ENCODE measurements at places on chromosomes 5 and 9. TPM values are rescaled to one million over a fixed set of nuclear protein-coding genes. Genes with fewer than 3 reads are reported as not detected.
A peak's percentile ranks its signal among the peaks of the same experiment; 100 is the strongest.

DNA sequence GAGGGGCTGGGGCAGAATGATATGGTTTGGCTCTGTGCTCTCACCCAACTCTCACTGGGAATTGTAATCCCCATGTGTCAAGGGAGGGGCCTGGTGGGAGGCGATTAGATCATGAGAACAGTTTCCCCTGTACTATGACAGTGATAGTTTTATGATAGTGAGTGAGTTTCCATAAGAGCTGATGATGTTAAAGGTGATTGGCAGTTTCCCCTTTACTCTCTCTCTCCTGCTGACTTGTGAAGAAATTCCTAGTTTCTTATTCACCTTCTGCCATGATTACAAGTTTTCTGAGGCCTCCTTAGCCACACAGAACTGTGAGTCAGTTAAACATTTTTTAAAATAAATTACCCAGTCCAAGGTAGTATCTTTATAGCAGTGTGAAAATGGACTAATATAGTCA lies 120.4 kb upstream of the CDH9 start:
- DNase-seq, result no peak

- DNase-seq, result no peak
These were observed 356.9 kb downstream of the SLIT3 start for GRCh38 chr5:168944004-168944403.

Gene TRIM7
- total RNA-seq, result 7.7 TPM

- DNase-seq, result no peak
These were observed 588.7 kb upstream of the CDH6 start for GRCh38 chr5:30604648-30605262.

- no peak for DNase-seq
These were observed 273.2 kb downstream of the MAST4 start for GRCh38 chr5:66869347-66869746.

DNA sequence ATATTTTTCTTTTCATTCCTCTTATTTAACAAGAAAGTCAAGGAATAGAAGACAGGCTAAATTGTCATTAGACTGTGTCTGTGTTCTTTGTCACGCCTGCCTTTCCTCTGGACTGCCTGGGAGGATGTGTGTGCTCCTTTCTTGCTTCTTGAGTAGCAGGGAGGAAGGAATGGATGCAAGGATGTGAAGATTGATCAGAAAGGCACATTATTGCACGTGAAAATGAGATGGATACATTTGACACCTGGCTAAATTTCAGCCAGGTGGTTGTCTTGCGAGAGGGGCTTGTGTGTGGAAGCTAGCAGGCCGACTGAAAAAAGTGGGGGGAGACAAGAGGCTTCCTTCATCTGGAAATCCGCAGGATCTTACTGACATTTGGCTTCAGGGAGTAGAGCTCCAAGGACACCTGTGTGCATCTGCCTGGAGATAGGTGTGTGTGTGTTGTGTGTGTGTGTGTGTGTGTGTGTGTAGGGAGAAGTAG lies 200.1 kb downstream of the MEF2C start:
- DNase-seq, result no peak

GRCh38 chr5:68545636-68546295 lies 330.2 kb downstream of the PIK3R1 start:
- DNase-seq, result no peak

Gene DMRTA1
- total RNA-seq, result 11.0 TPM

GRCh38 chr5:135134691-135135381 lies 100.8 kb upstream of the PITX1 start:
- DNase-seq, result no peak

DNA sequence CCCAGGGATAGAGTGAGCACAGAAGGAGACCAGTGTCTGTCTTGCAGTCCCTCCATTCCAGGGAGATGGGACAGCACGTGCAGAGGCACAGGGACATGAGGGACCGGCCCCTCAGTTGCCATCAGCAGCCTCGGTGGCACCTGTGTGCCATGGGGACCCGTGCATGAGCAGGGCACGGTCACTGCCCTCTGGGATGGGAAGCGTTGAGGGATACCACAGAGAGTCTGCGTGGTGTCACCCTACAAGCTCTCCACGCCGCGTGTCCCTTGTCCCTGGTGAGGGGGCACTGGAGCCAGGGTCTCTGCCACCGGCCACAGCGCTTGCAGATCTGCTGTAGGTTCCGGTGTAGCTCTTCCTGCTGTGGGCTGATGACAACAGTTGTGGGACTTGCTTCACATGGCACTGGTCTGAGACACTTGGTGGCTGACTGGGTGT lies 108.1 kb downstream of the CACNA1B start:
- no peak for DNase-seq

Gene NDST1
- total RNA-seq, result 10.9 TPM

GRCh38 chr9:29211580-29212396 lies 1638.5 kb upstream of the C9orf72 start:
- peak; percentile 70 for DNase-seq

DNA sequence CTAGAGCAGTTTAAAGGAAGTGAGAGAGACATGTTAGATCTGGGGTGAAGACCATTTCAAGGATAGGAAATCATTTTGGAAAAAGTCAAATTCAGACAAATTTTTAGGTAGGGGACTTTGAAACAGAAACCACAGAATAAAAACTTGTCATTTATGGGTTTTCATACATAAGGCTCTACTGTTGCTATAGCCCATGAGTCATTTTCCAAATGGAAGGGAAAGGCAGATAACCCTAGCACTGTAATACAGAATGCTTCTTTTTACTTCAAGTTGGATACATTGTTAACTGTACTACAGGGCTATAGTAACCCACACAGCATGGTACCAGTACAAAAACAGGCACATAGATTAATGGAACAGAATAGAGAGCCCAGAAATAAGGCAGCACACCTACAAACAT lies 455.4 kb downstream of the EBF1 start:
- DNase-seq, result no peak

DNA sequence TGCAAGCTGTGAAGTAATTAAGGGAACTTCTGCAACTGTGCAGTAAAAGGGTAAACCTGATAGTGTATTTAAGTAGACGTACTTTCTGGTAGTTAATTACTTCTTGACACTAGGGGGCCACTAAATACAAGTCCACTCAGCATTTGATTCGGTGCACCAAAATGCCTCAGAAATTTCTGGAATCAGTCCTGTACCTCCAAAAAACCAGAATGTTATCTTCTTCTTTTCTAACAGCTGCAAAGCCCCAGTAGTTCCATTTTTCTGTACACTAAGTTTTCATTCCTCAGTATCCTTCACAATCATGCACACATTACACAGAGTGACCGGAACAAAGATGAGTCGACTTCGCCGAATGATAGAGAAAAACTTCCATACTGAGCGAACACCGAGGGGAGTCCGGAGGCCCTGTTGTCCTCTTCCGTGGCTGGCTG lies 484 bp downstream of the GFM2 start:
- DNase-seq, result no peak

Gene C1QTNF2
- 0.59 TPM for total RNA-seq

Gene GPR150
- total RNA-seq, result not detected

DNA sequence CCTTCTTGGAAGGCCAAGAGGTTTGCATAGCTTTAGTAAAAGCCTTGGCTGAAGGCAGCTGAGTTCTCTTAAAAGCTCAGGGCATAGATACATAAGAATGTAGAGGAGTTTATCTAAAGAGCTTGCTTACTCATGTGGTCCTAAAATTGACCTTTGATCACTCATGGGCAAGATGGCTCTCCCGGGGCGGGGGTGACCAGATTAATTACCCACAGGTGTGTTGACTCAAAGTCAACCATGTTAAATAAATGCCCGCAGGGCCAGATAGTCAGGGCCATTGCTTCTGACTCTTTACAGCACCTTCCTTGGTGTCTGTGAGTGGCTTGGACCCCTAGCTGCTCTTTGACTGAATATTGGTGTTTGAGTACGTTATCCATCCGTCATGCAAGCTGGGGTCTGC lies 33.1 kb upstream of the GHR start:
- DNase-seq, result no peak

- DNase-seq, result no peak
These were observed 11.5 kb downstream of the PRRX2 start for GRCh38 chr9:129676975-129677374.

DNA sequence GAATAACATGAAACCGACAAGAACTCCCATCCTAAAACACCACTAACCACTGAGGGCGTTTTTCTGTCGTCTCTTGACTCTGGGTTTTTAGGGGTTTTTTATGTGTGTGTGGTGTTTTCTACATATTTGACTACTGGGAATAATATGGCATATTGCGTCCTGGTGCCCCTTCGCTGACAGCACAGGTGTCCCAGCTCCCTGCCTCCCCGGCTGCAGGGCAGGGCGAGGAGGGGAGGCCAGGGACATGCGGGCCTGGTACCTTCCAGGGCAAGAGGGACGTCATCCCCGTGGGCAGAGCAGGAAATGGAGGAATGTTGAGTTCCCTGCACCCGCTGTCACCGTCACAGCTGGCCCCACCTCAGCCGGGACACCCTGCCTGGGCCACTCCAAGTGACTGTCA lies 34.8 kb downstream of the VAV2 start:
- no peak for DNase-seq

DNA sequence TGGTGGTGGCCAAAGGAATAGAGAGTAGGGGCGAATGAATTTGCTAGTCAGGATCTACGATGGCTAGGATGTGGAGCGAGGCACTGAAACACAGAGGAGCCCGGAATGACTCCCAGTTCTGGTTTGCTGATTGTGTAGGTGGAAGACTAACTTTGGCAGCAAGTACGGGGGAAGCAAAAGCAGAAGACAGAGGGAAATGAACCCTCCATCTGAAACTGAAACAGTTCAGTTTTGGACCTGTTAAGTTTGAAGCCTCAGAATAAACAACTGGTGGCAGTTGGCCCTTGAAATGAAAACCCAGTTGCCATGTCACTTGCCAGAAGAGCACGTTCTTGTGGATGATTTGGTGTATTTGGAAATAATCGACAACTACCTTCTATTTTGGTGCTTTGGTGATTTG lies 15.4 kb upstream of the SMIM15 start:
- DNase-seq, result no peak

Gene CDC25C
- total RNA-seq, result not detected

Gene PCDHGB7
- total RNA-seq, result 7.1 TPM

DNA sequence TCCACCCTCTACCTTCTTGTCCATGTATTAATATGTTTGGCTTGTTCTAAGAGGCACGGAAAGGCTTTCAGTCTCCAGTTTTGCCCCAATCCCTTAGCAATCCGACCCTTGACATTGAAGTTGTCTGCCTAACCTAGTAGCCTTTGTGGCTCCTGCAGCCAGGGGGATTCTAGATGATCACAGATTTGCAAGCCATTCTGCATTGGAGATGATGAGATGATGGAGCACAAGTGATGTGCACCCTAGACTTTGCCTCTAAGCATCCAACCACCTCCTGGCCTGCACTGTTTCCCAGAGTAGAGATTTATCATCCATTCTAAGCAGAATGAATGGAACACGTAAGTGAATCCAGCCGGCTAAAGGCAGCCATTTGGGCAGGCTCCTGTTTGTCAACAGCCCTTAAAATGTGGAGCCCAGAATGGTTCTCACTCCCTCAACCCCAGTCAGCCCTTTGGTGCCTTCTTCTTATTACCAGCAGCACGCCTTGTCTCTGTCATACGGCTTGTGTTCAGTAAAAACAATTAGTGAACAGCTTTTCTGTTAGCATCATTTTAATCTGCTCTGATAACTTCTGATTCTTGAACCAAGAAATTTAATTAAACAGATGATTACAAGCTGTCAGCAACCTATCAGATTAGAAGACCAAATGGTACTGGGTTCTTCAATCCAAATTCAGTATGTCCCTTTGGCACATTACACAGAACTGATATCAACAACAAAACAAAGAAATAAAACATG lies 5.7 kb upstream of the TRAF1 start:
- DNase-seq, result no peak

GRCh38 chr5:10249948-10250805 lies at the start of gene CCT5:
Gene CCT5 (plus strand): TSS chr5:10250280. CDS start chr5:10250341, 61 bp downstream.
- DNase-seq, result peak; percentile 95

GRCh38 chr9:128634651-128635262 lies 21.9 kb downstream of the DYNC2I2 start:
- DNase-seq, result no peak

Gene NFIB
- total RNA-seq, result 106 TPM

DNA sequence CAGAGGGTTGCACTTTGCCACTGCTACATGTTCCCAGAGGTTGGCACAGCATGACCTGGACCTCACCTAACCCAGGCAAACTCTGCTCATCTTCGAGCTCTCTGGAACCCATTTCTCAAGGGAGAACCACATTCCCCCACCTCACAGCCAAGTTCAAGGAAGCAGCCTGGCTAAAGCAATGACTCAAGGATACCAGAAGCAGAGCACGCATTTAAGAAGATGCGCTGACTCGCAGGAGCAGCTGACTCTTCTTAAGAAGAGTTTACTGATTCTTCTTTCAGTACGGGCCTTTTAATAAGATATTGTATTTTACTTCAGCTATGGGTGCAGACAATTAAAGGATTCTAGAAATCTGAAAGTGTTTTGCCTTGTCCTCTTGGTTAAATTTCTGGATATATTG lies 4.1 kb upstream of the SEMA5A start:
- DNase-seq, result no peak

Gene PRDM9
- total RNA-seq, result not detected

Gene HEMGN
- not detected for total RNA-seq

Gene RNF183
- 0.82 TPM for total RNA-seq

Gene IFNA2
- not detected for total RNA-seq

DNA sequence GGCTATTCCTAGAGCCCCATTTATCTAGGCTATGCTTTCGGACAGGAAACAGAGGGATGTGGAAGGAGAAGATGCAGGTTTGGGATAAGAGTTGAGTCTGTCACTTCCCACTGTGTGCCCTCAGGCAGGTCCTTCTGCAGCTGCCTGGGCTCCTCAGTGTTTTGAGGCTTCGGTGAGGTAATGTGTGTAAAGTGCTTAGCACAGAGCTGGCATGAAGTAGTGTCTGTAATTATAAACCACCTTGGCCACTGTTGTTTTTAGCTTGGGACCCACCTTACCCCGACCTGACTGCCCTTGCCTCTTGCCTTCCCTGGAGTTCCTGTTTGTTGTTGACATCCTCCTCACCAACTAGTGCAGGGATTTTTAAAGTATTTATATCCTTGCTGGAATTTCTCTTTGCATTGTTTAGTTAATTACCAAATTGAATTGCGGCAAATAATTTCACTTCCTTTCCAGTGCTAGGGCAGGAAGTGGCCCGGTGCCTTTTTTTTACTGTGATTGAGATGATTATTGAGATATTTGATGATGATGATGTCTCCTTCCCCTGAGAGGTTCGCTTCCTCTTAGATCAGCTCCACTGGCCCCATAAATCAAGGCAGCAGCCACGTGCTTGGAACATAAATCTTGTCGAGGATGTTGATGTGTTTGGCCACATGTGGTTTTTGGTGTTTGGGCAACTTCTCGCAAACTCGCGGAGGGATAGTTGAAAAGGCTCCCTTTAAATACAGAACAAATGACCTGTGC lies 38.3 kb upstream of the DAB2IP start:
- DNase-seq, result no peak

Gene GKAP1
- total RNA-seq, result 24.8 TPM

Gene AHRR
- not detected for total RNA-seq

Gene EIF4EBP3
- total RNA-seq, result not detected

Gene CCDC192
- 1.3 TPM for total RNA-seq

Gene YIPF5
- 135 TPM for total RNA-seq

DNA sequence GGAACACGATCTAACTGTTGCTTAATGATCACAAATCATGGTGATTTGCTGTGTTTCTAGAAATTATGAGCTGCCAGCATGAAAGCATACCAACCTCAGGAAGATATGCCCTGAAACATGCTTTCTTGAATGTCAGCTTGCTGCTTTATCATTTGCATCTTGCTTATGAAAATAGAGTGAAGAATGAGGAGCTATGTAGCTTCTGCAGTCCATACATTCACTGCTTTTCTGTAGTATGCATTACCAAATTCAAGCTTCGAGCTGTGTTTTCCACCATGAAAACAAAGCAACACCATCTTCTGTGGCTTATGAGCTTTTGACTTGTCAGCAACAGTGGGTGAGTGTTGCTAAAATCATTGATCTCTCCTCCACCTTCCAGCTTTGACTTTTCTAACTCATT lies 16.5 kb downstream of the F2RL2 start:
- no peak for DNase-seq

GRCh38 chr5:54570916-54571315 lies 53.4 kb downstream of the SNX18 start:
- DNase-seq, result peak; percentile 21
